ENCODE measurements at places on chromosomes 4 and X.

GRCh38 chrX:97524997-97525396, 641.3 kb downstream of the RPA4 start:
- DNase-seq, result no peak

GRCh38 chr4:152255437-152255836, 280.5 kb downstream of the FBXW7 start:
- DNase-seq, result no peak

DNA sequence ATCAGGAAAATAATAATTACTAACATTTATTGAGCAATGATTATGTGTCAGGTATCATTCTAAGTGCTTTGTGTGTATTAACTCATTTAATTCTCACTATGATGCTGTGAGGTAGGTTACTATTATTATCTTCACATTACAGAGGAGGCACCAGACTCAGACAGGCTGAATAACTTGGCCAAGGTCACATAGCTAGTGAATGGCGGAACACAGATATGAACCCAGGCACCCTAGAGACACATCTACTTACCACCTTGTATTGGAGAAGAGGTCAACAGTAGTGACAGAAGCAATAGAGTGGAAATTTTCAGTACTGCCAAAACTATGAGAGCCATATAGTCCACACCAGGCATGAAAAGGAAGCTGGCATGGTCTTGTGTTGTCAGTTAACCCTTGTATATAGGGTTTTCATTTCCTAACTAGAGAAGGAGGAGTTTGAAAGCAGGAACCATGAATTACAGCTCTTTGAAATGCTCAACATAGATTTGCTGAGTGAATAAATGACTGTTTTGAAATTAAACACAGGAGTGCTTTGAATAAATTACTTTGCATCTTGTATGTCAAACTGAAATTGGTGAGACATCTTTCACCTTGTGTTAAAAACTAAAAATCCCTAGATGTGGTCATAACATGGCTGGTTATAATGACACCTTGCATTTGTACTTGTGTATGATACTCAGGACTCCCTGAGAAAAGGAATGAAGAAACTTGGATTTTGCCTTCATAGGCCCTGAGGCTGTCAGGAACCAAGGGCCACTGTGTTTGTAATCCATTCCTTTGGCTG, 71.8 kb downstream of the RTL9 start:
- no peak for DNase-seq

- no peak for DNase-seq
Observed at GRCh38 chr4:121187206-121187605, 23.1 kb upstream of the TNIP3 start.

GRCh38 chr4:40840985-40841571, 91.3 kb downstream of the NSUN7 start:
- DNase-seq, result no peak

- no peak for DNase-seq
Observed at GRCh38 chr4:138406876-138407275, 164.7 kb upstream of the SLC7A11 start.

DNA sequence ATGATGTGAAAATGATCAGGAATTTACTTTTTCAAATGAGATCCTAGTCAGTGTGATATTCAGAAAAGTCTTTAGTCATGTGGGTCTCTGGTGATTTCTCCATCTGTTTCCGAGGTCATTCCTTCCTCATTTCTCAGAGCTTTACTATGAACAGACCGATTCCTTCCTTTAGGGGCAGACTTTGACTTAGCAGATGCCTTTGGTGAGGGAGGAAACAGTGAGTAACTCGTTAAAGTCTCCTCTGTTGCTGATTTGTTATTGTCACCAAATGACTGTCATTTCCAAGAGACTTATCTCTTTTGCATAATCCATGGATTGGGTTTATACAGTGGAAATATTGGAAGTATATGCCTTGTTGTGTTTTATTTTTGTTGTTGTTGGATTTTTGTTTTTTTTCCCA, 76.2 kb upstream of the CD99 start:
- no peak for DNase-seq

DNA sequence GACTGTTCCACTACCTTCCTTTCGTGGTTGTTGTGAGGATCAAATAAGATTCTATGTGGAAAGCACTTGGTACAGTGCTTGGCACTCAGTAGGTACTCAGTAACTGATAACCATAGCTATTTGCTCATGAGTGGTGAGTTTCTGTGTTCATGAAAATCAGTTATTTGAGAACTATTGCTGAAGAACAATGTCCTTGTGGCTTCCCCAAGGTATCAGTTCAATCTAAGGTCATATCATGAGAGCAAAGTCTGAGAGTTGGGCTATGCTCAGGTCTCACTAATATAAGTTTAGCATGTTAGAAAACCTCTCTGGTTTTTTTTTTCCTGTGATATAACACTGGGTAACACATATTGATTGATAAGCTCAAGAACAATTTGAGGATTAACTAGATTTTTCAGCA, 147.8 kb downstream of the GRIA3 start:
- no peak for DNase-seq

DNA sequence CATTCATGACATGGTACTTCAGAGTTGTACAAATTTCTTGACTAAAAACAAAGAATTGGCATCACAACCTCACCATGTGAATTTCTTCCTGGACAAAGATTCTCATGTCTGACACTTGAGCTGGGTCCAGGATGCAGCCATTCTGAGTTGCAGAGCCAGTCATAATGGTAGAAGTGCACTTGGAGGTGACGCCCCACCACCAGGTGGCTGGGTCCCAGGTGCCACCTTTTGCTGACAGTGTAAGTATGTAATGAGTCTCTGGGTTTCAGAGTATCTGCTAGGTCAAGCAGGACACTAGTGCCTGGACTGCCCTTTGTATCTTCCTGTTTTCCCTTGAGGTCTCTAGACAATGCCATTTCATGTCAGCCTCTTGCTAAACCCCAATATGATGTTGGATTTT, 36.6 kb upstream of the WDR1 start:
- DNase-seq, result no peak

DNA sequence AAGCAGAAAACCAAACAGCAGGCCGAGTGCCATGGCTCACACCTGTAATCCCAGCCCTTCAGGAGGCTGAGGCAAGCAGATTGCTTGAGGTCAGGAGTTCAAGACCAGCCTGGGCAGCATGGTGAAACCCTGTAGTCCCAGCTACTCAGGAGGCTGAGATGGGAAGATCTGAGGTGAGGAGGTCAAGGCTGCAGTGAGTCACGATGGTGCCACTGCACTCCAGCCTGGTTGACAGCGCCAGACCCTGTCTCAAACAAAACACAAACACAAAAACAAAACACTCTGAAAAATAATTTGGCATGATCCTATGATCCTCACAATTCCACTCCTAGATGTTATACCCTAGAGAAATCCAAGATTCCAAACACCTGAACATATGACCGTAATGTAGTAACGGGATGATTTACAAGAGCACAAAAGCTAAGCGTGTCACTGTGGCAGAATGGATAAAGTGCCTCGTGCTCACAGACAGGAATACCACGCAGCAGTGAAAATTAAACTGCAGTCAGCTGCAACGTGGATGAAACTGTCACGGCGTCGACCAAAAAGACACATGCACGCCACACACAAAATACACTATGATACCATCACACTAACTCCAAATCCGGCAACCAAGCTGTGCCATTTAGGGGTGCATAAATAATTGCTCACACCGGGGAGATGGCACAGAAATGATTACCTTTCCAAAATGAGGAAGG, 1.7 kb downstream of the NELFA start:
- no peak for DNase-seq

DNA sequence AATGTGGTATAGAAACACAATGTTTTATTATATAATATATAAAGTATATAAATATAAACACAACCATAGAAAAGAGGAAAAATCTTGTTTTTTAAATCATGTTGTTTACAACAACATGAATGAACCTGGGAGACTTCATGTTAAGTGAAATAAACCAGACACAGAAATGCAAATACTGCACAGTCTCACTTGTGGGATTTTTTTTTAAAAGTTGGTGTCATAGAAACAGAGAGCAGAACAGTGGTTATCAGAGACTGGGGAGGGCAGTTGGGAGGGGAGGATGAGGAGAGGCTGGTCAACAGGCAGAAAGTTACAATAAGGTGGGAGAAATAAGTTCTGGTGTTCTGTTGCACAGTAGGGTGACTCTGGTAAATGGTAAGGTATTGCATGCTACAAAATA, 57.1 kb downstream of the FREM3 start:
- DNase-seq, result no peak

DNA sequence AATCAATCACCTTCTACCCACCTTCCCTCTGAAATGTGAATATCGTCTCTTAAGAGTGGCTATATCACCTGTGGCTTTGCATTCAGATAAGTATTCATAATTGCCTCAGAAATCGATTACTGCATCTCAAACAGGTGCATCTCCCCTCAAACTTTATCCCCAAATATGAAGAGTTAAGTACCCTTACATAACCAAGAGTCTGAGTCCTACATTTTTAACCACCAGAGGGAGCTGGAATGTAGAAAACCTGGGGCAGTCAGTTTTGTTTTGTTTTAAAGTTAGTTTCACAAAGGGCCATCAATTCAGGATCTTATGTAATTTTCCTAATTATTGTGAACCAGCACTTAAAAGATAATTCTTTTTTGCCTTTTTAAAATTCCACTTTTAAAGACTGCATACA, 5.7 kb downstream of the TCEANC start:
- no peak for DNase-seq

- DNase-seq, result no peak
Observed at GRCh38 chr4:66590488-66591215, 920.4 kb upstream of the EPHA5 start.

- DNase-seq, result no peak
Observed at GRCh38 chrX:46574774-46575381, 1.3 kb downstream of the CHST7 start.
